Nucleus accumbens (tissue), 56 donors: ENCODE measurements at places on chromosomes 3 and 15.

GRCh38 chr15:38112406-38112805 lies 140.2 kb upstream of the SPRED1 start:
- DNase-seq, result no peak

- DNase-seq, result no peak
Observed at GRCh38 chr3:140068494-140069017, 133.6 kb downstream of the CLSTN2 start.

DNA sequence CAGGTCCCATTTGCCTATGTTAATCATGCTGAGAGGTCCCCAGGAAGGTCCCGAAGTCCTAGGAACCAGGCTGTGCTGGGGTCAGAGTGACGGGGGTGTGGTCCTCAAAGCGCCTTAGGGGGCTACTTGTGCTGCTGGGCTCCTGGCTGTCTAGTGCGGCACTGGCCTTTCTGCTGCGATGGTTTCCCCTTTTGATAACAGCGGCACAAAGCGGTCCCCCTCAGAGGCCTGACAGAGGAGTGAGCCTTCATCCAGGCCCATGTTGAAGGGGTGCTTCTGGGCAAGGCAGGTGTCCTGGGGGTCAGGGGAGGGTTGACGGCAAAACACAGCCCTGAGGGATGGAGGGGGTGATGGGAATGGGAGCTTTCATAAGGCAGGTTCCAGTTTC lies 68.8 kb downstream of the HMCES start:
- DNase-seq, result no peak

DNA sequence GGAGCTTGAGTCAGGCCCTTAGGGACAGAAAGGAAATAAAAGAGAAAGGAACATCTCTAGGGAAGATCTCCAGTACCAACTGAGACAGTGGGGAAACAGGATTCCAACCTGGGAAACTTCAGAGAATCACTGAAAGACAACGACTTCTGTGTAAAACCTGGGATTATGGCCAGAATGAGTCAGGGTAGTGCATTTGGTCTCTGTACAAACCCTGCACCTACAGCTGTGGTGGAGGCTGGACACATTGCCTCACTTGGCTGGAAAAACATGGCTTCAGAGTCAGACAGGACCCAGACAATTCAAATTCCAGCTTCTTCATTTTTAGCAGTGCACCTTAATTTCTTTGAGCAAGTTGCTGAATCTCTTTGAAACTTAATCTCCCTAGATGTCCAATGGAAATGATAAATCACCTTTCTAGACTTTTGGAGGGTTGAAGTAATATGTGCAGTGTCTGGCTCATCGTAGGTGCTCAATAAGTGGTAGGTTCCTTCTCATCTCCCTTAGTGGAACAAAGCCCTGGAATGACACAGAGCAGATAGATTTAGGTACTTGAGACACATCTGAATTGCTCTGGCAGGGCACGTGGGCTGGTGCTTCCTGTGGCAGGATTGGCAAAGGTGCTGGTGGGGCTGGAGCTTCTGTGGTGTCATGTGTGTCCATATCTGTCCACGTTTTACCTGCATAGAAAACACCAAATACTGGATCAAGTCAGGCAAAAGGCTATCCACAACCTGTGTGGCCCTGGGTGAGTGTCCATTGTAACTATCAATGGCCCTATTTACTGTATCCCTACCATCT lies 6.1 kb upstream of the CLSTN2 start:
- DNase-seq, result no peak

DNA sequence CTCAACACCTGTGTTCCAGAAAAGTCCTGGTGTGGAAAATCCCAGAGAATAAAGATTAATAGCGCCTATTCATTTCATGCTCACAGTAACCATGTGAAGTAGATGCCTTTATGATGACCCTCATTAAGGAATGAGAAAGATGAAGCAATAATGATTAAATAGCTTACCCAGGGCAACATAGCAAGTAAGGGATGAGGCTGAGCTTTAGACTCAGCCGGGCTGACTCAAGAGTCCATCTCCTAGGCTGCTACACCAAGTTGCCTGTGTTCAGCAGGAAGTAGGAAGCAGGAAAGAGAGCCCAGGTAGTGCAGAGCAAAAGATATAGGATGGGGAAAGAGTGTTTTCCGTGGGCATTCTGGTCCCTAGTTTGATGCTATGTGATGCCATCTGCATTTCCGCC lies 256.5 kb downstream of the CHL1 start:
- DNase-seq, result no peak
